ENCODE measurements at places on chromosomes 3 and 15. TPM values are rescaled to one million over a fixed set of nuclear protein-coding genes. Genes with fewer than 3 reads are reported as not detected.

GRCh38 chr3:149575213-149575960 is 82.4 kb downstream of the WWTR1 start:
- DNase-seq: no peak
- H3K4me3 ChIP-seq: no peak overlapping the region
- H3K4me1 ChIP-seq: peaks cover 60% of the 10 kb centered on the region
- no peaks in the 10 kb centered on the region for H3K27me3 ChIP-seq
- H3K36me3 ChIP-seq: peaks cover 5% of the 10 kb centered on the region
- no peak overlapping the region for H3K27ac ChIP-seq

The CPA3 gene
- not detected for total RNA-seq

The SRPRB gene
- 61.3 TPM for total RNA-seq

The CLDN11 gene
- not detected for total RNA-seq

- H3K27me3 ChIP-seq: peaks cover 2% of the 10 kb centered on the region
- peak overlapping the region; percentile 33 for H3K27ac ChIP-seq
- peaks cover 23% of the 10 kb centered on the region for H3K4me1 ChIP-seq
Measured at GRCh38 chr3:192850451-192850981, 67.1 kb downstream of the MB21D2 start.
